ENCODE measurements at places on chromosomes 3 and 15.

DNA sequence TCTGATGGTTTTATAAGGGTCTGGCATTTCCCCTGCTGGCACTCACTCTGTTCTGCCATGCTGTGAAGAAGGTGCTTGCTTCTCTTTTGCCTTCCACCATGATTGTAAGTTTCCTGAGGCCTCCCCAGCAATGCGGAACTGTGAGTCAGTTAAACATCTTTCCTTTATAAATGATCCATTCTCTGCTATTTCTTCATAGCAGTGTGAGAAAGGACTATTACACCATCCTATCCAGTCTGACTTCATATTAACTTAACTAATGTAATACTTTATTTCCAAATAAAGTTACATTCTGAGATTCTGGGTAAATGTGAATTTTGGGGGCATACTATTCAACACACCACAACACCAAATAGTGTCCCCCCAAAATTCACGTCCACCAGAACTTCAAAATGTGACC is 22.2 kb upstream of the MAP3K13 start:
- no peak for DNase-seq

DNA sequence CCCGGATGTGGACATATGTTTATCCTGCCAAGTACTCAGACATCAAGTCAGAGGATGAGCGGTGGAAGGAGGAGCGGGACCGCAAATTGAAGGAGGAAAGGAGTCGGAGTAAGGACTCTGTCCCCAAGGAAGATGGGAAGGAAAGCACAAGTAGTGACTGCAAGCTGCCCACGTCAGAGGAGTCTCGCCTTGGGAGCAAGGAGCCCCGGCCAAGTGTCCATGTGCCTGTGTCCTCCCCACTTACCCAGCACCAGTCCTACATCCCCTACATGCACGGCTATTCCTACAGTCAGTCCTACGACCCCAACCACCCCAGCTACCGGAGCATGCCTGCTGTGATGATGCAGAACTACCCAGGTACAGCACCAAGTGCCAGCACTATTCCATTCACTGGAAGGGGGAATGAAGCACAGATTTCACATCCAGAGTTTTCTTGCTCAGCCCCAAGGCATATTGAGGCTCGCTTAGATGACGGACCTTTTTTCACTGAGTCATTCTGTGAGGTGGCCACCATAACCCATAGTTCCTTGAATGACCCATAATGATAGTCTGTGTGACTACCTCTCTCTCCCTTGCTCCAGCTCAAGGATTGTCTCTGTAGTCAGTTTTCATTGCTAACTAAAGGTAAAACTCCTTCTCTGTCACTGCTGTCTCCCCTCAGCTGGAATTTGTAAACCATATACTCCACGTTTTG is 97.1 kb downstream of the RBPMS2 start:
- DNase-seq = no peak

DNA sequence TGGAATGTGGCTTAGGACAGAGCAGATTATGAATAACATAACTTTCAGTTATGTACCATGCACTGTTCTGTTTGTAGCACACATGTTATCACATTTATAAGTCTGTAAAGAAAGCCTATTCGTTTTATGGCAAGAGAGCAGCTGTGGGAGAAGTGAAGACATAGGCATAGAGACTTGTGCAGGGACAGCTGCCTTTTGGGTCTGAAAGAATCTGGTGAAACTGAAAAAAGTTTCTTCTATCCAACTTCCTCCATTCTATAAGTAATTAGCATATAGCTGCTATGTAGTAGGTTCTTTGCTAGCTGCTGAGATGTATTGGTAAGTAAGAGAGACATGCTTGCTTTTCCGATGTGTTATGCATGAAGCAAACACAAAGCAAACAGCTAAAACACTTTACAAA is 1095.4 kb upstream of the CADM2 start:
- DNase-seq = no peak

DNA sequence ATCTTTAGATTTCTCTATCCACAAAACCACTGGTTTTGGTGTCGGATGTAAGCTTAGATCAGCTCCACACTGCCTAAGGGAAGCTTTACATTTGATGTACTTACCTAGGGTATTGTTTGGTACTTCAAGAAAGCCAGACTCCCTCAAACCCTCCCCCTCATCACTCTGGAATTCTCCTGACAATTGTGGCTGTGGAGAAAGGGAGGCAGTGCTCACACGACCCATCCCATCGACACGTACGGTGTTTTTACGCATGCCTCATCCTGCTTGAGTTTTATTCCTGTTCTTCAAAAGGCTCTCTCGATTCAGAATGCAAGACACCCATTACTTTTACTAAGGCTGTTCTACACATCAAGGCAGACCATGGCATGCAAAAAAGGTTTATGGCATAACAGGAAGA is 67.3 kb upstream of the ONECUT1 start:
- no peak for DNase-seq

- DNase-seq = no peak
Measured at GRCh38 chr15:78457101-78457500, 19.1 kb downstream of the IREB2 start.

DNA sequence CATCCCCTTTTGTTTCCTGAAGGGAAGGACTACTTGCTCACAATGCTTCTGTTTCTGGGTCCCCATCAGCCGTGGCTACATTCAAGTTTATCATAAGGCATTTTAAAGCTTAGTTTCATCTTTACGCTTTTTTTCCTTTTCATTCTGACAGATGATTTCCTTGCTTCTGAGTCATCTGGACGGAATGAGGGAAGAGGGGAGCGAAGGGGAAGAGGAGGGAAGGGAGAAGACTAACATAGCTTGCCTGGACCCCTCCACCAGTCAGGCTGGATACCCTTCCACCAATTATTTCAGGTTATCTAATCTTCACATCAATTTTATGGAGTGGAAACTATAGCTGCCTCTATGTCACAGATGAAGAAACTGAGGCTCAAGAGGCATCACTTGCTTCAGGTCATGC is 27.6 kb downstream of the FAM3D start:
- no peak for DNase-seq

DNA sequence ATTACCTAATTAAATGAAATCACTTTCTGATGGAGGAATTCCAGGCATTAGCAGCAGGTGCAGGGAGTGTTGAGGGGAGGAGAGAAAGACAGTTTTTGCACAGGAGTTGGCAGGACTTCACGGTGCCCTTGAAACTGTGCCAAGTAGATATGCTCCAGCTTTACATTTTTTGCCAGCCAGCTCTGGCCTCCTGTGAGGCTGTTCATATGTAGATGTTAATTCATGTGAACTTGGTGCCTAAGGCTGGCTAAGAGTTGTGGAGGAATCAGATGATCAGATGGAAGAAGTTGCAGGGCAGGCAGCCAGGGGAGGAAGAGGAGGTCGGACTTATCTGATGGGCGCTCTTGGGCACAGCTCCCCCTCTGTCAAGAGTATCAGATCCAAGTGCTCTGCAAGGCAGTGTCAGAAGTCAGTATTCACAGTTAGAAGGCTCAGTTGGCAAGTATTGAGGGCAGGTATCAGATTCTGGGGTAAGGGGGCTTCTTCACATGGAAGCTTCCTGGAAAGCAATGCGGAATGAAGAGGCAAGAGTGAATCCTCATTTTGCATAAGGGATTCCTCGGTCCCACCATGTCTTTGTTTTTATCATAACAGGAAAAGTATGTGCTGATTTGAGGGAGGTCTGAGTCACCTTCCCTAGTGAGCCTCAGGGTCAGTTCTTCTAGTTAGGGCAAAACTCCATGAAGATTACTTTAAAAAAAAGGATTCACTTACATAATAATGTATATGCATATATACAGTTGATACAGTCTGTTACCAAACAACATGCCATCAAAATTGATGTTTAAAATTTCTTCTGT is 172.6 kb upstream of the UMPS start:
- no peak for DNase-seq

GRCh38 chr15:53384417-53384816 is 375.0 kb downstream of the WDR72 start:
- DNase-seq = no peak

DNA sequence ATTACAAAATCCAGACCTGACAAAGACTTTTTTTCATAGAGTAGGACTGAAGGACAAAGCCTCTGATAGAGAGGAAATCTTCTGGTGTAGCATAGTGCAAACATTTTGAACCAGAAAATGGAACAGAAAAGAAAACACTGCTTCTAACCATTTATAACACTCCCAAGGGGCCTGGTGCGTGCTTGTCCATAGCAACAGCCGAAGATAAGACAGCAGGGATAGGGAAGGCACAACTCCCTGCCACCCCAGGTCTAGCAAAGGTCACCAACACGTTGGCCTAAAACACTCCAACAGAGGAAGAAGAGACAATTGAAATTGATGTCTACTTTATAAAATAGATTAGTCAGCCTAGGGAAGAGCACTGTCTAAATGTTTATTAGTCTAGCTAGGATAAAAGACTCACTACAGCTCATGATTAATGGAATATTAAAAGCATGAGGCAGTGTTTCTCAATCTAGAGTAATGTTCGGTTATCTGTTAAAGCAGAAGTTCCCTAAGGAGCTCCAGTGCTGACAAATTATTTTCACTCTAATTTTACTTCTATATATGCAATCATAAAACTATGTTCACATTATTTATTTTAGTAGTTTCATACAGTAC is 145.2 kb downstream of the P3H2 start:
- DNase-seq = no peak

DNA sequence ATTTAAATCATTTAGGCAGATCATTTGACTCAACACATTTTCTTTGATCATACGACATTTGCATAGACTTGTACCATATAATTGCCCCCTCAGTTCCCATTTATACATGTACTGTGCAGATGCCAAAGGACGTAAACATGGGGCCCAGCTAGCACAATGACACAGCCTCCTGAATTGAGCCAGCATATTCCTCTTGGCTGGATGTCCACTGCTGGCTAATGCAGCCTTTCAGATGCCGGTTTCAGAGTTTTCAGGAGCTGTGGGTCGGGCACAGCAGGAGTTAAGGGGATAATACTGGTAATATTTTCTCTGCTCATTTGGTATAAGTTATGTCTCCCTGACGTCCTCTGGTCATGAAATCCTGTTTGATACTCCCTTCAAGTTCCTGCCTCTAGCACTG is 39.4 kb downstream of the KAT2B start:
- DNase-seq = no peak

- DNase-seq = no peak
Measured at GRCh38 chr3:172402892-172403643, 45.2 kb downstream of the GHSR start.

- DNase-seq = no peak
Measured at GRCh38 chr15:59536553-59536952, 75.0 kb upstream of the GCNT3 start.

DNA sequence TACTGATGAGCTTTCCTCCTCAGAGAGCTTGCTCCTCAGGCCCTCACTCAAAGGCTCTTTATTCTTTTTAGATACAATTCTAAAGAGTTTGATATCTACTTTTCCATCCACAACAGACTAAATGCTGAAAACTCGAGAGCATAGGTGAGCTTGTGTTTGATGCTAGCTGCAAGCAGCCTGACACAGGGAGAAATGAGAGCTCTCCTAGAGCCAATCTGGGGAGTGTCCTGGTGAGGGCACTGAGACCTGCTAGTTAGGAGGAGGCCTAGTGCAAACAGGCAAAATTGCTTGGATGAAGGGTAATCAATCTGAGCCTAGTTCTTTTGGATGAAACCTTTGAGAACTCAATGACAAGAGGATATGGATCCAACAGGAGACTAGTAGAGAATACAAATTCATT is 300.8 kb downstream of the ZBTB20 start:
- DNase-seq = no peak

DNA sequence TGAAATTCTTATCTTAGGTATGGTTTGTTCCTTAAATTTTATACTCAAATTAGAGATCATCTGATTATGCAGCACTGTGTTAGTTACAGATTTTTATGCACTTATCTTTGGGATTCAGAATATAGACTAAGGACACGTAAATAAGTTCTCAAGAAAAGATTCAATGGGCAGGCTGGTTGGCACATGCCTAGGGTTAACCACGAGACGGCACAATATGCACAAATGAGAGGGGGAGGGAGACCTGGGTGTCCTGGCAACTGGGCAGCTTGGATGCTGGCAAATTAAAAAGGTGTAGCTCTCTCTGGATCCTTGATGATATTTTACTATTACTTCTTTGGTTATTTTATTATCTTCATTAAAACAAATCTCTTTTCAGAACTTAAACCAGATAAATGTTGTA is 672 bp downstream of the AADAC start:
- DNase-seq = no peak

- no peak for DNase-seq
Measured at GRCh38 chr3:164209363-164209762, 868.9 kb downstream of the SI start.

GRCh38 chr15:52746162-52746757 is 43.9 kb downstream of the ONECUT1 start:
- DNase-seq = no peak

DNA sequence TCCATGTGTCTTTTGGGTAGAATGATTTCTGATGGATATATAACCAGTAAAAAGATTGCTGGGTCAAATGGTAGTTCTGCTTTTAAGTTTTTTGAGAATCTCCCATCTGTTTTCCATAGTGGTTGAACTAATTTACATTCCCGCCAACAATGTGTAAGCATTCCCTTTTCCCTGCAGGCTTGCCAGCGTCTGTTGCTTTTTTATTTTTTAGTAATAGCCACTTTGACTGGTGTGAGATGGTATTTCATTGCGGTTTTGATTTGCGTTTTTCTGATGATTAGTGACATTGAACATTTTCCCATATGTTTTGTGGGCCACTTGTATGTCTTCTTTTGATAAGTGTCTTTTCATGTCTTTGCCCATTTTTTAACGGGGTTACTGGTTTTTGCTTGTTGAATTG is 36.3 kb upstream of the MB21D2 start:
- DNase-seq = no peak

DNA sequence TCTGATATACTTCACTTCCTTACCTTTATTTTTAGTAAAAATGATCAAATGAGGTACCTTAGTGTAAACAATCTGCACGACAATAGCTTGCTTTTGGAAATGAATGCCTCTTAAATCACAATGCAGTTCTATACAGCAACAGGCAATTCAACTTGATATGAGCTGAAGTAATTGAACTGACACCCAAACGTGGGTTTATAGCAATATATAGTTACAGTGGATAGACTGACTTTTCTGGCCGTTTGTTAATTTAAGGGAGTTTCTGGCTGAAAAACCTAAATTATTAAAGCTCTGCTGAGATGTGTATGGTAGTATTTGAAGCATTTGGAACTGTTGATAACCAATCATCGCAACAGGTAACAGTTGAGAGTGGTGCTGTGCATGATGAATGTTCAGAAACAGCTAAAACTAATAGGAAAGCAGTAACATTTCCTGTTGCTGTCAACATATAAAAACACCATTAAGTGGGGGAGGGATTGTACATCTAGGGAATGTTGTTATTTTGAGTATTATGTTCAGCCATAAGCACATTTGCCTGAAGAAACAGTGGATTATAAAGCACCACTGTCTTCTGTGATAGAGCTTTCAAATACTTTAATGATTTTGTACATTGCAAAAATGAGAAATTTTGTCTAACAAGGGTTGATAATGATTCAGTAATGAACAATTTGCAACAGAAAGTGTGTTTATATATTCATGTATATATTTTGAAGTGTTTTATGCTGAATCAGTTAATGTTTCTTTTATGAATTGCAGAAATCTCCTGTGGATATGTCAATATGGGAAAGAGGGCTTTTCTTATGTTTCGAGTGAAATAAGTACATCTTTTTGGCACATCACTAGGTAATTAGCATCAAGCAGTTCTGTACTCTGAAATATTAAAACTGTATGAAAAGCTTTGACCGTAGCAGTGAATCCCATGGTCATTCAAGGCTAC is 176.1 kb downstream of the TCF12 start:
- no peak for DNase-seq

- DNase-seq = no peak
Measured at GRCh38 chr3:41318520-41318919, 119.2 kb downstream of the CTNNB1 start.

All from CD4-positive, alpha-beta T cell (primary cell).